ENCODE measurements at places on chromosomes 13 and 19.
A peak's percentile ranks its signal among the peaks of the same experiment; 100 is the strongest.

GRCh38 chr13:109780845-109781383 lies 5.5 kb downstream of the IRS2 start:
- DNase-seq: no peak

- no peak for DNase-seq
Observed at GRCh38 chr19:1516395-1516753, 3.6 kb upstream of the ADAMTSL5 start.

DNA sequence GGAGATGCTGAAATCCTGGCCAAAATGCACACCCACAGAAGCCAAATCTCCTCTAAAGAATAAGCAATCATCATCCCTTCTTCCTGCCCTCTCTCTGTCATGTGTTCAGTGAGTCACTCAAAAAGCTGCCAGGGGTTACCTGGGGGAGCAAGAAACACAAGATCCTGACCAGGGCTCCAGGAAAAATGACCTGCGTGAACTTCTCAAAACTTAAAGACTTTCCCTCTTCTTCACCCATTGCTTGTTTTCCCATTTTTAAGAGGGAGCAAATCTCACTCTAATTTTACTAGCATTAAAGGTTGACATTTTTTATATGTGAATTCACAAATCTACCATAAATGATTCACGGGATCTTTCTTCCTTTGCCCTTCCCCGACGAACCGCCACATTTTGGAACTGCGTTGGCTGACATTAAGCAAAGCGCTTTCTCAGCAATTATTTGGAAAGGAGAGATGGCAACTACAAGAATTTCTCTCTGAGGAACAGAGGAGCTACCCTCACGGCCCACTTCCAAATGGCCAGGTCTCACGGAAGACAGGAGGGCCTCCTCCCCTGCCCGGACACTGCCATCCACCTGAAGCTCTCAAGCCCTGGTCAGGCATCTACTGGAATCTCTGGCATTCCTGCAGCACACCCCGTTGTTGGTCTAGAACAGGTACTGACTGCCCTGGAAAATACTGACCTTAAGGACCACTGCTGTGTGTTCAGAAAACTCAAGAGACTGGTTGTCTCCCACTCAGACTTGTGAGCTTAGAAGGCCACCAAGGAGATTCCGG lies 14.2 kb downstream of the TSHZ3 start:
- DNase-seq: no peak

GRCh38 chr13:63774133-63774532 lies 2358.5 kb upstream of the PCDH20 start:
- no peak for DNase-seq

GRCh38 chr13:47790755-47791154 lies 210.3 kb downstream of the SUCLA2 start:
- no peak for DNase-seq

- DNase-seq: no peak
Observed at GRCh38 chr13:105406551-105406950, 1128.9 kb downstream of the EFNB2 start.

DNA sequence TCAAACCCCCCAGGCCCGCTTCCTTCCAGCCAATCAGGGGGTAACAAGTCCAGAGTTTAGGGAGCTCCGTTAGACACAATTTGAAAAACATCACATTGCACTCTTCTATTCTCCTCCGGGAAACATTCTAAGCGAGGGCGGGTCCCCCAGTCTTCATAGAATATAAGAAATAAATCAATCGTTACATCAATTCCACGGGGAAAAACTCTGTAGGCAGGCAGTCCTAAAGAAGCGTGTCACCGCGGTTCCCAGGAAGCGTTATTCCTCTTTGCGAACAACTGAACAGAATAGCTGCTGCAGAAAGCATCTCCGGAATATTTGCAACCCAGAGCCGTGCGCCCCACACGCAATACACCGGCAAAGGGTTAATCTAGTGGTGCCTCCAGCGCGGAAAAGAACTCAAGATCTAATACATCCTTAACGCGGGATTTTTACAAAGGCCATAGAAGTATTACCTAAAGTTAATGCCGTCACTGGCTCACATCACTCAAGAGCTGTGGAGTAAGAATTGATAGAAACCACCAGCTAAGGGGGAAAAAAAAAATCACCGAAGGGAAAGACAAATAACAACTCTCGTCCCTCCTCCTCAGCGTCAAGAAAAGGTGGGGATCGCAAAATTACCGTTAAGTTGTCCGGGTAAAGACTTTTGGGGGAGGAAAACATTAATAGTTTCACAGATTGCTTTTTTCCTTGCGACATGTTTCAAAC lies 65.1 kb downstream of the KCNRG start:
- peak; percentile 19 for DNase-seq

DNA sequence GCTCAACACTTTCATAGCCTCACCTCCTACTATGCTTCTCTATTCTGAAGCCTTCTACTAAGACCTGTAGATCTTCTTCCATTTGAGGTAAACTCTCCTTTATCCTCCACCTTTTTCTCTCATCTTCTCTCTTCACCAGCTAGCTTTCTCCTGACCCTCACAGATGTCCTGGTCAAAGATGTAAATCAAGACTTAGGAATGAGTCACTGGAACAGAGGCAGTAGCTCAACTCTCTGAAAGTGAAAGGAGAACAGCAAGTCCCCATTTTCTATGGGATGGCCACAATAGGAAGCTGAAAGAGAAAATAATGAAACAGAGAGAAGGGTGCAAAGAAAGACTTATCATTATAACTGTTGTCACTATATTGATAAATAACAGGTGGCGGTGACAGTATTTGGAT lies 86.1 kb upstream of the DOCK9 start:
- no peak for DNase-seq

- no peak for DNase-seq
Observed at GRCh38 chr13:30006246-30006645, 155.8 kb upstream of the UBL3 start.

- no peak for DNase-seq
Observed at GRCh38 chr13:50708461-50708860, 135.0 kb downstream of the DLEU7 start.

GRCh38 chr13:68254151-68254550 lies 1024.0 kb upstream of the PCDH9 start:
- DNase-seq: no peak

DNA sequence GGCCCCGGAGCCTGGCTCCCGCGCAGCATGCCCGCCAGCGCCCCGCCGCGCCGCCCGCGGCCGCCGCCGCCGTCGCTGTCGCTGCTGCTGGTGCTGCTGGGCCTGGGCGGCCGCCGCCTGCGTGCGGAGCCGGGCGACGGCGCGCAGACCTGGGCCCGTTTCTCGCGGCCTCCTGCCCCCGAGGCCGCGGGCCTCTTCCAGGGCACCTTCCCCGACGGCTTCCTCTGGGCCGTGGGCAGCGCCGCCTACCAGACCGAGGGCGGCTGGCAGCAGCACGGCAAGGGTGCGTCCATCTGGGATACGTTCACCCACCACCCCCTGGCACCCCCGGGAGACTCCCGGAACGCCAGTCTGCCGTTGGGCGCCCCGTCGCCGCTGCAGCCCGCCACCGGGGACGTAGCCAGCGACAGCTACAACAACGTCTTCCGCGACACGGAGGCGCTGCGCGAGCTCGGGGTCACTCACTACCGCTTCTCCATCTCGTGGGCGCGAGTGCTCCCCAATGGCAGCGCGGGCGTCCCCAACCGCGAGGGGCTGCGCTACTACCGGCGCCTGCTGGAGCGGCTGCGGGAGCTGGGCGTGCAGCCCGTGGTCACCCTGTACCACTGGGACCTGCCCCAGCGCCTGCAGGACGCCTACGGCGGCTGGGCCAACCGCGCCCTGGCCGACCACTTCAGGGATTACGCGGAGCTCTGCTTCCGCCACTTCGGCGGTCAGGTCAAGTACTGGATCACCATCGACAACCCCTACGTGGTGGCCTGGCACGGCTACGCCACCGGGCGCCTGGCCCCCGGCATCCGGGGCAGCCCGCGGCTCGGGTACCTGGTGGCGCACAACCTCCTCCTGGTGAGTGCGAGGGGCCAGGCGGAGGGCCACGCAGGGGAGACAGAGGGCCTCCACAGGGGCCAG lies at the start of gene KL:
Gene KL, plus strand, starts transcription at position 10 of the 909 bp plus-strand sequence. Its CDS starts 18 bp downstream, at position 28.
- no peak for DNase-seq

GRCh38 chr13:49371943-49372613 lies 71.8 kb downstream of the CAB39L start:
- DNase-seq: no peak

DNA sequence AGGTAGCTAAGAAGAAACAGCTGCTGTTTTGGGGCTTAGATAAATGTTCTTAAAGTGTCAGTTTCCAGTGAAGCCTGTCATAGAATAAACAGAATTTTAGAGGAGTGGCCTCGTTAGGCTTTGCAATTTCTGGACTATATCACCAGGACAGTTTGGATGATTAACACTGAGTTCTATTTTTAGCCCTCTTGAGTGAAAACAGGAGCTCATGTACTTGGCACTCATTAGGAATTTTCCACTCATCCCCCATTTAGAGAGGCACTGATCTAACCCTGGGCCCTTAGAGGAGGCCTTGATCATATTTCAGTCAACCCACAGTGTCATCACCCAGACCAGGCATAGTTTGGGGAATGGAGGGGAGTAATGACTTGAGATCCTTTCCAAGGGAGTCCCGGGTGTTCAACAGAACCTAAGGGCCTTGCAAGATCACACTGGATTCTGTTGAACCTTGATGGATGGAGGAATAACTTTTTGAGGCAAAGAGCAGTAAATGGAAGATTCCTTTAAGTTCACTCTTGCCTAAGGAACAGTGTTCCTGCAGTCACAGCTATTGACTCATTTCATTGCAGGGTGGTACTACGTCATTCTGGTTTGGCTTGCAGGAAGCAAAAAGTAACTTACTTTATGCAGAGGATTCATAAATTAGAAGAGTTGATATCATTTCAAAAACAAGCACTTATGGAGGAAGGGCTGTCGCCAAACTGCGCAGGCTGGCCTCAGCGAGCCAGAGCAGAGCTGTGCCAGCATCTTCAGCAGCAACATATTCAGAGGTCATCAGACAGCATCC lies 160.2 kb downstream of the SLC7A1 start:
- DNase-seq: no peak

- DNase-seq: peak; percentile 13
Observed at GRCh38 chr19:57830071-57830602, at the start of gene ZNF587B. TSS of gene ZNF587B (plus strand) at chr19:57830299. CDS start at chr19:57830529, 230 bp downstream.

- peak; percentile 47 for DNase-seq
Observed at GRCh38 chr13:48505597-48506091, 27.2 kb downstream of the RCBTB2 start.

Data from activated effector memory CD4-positive, alpha-beta T cell treated with Interleukin-2 at 50 U/mL for 16 hours (primary cell).